ENCODE measurements at places on chromosomes 13 and 19.

DNA sequence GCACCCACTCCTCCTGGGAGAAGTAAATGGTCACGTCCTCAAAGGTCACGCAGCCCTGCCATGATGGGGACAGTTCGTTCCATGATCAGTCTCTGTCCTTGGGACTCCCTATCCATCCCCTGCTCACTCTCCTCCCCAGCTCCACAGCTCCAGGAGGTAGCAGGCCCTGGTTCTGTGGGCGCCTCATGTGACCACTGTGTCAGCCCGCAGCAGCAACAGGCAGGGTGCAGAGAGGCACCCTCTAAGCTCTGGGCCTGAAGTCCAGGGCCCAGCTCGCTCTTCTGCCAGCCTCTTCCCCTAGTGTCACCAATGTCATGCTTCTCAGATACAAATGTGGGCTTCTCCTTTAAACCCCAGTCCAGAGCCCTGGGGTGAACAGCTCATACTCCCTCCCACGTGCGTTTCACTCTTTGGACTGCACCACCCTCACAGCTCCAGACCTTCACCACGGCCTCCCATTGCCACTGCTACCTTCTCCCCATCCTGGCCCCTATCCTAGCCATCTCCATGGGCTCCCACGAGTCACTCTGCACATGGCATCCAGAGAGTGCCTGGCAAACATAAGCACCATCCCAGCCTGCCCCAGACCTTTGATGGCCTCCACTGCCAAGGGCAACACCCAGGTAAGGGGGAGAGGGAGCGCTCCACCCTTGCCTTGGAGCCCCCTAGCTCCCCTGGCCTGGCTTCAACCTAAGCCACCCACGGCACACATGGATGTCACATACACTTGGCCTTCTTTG lies 2.9 kb downstream of the ZNF792 start:
- no peak for DNase-seq

DNA sequence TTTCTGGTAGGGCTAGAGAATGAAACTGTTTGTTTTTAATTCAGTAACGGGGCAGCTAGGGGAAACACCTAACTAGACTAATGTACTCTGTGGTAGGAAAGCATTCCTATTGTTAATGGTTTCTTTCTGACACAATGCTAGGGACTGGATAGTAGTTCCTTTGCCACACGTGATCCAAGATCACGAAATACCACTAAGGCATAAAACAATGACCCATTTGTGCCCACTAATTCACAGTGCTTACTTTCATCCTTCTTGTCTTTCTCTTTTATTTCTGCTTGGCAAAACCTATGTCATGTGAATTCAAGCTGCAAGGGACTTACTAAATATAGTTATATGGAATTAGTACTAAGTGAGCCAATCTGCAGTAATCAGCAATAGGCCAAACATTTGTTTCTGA lies 834.1 kb upstream of the SLITRK6 start:
- no peak for DNase-seq

DNA sequence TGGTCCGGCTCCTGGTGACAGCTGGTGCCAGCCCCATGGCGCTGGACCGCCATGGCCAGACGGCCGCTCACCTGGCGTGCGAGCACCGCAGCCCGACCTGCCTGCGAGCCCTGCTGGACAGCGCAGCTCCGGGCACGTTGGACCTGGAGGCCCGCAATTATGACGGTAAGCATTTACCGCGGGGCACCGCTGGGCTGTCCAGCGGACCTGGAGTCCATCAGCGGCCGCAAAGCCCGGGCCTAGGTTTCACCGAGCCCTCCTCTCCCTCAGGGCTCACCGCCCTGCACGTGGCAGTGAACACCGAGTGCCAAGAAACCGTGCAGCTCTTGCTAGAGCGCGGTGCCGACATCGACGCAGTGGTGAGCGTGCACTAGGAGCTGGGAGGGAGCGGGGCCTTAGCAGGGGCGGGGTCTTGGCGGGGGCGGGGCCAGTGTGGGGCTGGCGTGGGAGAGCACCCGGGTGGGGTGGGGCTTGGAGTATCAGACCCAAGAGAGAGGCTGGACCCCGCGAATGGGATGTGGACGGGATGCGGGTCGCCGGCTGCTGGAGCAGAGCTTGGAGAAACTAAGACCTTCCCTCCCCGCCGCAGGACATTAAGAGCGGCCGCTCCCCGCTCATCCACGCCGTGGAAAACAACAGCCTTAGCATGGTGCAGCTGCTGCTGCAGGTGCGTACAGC lies 8.7 kb downstream of the BCL3 start:
- no peak for DNase-seq

DNA sequence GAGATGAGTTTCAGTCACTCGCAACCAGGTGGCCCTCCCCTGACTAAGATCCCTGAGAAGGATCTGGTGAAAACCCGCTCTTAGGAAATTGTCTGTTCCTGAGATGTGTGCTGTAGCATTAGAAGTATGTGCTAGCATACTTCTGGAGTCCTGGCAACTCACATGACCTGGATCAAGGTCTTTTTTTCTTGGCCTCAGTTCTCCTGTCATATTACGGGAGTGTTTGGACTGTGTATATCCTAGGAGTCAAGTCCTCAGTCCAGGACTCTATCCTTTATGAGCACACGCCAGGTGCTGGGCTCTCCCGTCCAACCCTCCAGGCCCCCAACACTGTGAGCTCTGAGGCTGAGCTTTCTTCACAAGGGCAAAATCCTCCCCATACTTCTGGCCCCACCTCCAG lies 156.4 kb downstream of the UQCRFS1 start:
- no peak for DNase-seq

DNA sequence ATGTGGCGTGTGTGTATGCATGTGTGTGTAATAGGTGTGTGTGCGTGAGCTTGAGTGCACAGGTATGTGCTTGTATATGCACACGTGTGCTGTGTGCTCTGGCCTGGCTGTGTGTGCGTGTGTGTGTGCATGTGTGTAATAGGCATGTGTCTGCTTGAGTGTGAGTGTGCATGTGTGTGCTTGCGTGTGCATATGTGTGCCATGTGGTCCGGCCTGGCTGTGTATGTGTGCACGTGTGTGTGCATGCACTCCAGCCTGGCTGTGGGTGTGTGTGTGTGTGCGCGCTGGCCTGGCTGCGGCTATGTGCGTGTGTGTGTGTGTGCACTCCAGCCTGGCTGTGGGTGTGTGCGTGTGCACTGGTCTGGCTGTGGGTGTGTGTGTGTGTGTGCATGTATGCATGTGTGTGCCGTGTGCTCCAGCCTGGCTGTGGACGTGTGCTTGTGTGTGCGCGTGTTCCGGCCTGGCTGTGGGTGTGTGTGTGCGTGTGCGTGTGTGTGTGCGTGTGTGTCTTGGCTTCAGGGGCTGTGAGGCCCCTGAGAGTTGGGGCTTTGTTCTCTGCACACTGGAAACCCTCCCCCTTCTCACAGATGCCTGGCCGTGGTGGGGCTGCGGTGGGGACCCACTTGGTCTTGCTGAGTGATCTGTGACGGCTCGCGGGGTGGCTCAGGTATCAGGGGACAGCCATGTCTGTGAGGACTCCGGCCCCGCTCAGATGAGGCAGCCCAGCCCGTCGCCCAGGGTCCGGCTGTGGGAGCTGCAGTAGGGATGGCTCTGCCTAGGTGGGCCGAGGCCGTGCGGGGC lies 8.2 kb downstream of the SPPL2B start:
- DNase-seq, result no peak

GRCh38 chr19:1864480-1865171 lies 1.2 kb upstream of the KLF16 start:
- DNase-seq, result no peak

DNA sequence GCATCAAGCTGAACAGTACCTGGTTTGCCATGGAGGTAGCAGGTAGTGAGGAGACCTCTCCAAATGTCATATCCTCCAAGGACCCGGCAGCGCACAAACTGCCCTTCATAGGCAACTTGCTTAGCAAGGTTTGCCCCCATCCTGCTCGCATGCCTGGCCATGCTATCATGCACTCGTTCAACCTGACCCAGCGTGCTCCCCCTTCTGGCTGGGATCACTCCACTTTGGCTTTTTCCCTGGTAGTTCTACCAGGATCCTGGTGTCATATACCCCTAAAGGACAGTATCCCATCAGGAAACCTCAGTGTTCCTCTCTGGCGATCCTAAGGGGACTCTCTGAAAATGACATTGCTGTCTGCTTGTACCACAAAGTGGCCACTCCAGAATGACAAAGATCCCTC lies 38.6 kb upstream of the ZNF30 start:
- no peak for DNase-seq

DNA sequence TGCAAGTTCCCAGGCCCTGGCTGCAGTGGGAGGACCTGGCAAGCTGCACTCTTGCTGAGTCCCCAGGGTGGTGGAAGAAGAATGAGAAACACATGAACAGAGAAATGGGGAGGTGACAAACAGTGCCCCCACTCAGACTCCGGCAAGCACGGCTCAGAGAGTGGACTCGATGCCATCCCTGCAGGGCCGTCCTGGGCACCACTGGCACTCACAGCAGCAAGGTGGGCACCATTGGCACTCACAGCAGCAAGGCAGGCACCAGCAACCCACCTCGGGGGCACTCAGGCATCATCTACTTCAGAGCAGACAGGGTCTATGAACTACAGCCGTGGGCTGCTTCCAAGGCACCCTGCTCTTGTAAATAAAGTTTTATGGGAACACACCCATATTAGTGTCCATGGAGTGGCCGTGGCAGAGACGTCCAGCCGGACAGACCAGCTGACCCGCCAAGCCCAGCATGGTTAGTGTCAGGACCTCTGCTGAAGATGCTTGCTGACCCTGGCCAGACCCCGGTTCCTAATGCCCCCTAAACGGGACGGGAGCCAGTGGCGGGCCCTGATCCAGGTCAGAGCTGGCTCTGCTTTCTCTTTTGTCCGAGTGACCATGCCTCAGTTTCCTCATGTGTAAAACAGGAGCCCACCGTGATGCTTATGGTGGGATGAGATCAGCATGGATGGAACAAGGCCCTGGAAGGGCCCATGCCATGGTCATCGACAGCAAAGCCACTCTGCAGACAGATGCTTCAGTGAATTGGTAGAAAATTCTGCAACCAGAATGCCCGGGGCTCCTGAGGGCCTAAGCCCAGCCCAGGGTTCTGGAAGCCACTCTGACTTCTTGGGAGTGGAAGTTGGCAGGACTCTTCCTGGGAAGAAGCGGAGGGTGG lies 2.1 kb upstream of the F10 start:
- DNase-seq, result no peak

DNA sequence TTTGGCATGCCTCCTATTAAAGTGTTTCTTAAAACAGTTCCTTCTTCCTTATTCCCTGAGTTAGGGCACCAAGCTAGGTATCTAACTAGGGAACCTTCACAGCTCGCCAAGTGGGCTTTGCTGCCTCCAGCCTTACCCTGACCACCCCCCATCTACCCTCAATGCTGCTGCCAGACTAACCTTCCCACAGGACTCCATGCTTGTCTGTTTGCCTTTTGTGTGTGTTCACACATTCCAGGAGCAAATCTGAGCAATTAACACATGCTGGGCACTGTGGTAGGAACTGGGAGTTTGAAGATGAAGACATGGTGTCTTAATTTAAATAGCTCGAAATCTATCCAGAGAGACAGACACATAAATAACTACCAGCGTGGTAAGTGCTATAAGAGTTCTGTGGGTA lies 185.2 kb downstream of the MZT1 start:
- no peak for DNase-seq

DNA sequence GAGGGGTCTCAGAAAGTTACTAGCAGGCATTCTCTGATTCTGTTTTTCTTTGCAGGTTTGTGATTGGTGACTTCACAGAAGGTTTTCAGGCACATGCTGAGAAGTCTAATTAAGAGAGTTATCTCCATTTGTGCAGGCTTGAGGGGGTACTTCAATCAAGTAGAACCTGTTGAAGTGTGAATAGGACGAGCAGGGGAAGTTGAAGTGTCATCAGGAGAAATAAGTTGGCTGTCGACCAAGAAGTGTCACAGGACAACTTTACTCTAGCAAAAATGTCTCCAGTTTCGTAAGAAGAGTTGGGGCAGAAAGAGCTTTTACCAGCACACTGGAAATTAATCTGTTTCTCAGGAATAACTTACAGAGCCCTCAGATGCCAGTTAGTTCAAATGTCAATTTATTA lies 576.5 kb upstream of the SLITRK5 start:
- no peak for DNase-seq

DNA sequence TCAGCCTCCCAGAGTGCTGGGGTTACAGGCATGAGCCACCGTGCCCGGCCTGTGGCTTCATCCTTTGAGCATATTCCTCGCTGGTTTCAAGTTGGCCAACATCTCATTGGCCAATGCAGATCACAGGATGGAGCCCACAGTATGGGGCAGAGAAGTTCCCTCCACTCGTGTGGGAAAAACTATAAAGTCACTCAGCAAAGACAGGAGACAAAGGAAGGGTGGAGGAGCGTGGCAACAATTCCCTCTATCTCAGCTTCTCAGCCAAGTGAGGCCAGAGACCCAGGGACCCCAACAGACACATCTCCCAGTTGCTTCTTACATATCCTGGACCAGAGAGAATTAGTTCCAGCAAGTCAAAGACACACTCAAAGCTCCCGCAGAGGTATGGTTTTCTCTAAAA lies 184.6 kb upstream of the SOX1 start:
- no peak for DNase-seq

DNA sequence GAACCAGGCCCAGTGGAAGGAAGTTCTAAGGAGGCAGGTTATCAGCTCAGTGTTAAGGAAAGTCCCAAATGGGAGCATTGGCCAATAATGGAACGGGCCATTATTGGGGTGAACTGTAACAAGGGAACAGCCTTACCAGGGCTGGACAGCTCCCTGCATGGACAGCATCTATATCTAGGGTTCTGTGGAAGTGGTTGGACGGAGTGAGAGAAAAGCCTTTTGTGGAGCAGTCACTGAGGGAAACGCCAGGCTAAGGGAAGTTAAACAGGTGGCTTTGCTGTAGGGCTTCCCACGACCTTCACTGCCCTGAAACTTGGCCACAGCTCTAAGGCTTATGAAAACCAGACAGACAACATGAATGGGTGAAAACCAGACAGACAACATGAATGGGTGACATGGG lies 17.0 kb downstream of the POU2F2 start:
- no peak for DNase-seq
